ENCODE measurements at places on chromosomes 3 and 15.

- DNase-seq: no peak
Measured at GRCh38 chr3:188031121-188031520, 122.8 kb upstream of the LPP start.

DNA sequence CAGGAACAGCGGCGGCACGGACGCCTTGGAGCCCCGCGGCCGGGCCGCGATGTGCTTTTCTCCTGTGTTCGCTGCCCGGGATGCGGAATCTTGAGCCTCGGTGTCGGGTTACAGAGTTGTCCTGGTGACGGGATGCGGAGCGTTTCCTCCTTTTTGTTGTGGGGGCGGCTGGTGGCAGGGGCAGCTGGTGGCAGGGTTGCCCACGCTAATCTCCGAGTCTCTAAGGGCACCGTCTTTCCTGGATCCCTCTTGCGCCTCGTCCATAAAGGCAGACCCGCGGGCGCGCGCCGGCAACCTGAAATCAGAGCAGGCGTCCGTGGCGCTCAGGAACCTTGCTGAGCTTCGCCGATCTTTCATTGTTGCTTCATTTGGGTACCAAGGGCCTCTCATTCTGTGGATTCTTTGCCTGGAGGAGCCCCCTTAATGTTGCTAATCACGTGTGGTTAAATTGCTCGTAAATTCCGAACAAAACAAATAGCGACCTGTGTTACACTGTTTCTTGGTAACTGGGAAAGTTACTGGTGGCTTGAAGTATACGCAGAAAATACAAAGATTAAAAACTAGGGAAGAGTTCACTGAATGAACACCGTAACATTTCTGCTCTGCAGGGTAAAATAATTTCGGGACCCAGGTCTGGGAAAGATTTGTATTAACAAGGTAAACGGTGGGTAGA, 844 bp upstream of the PFN2 start:
- peak; percentile 50 for DNase-seq

DNA sequence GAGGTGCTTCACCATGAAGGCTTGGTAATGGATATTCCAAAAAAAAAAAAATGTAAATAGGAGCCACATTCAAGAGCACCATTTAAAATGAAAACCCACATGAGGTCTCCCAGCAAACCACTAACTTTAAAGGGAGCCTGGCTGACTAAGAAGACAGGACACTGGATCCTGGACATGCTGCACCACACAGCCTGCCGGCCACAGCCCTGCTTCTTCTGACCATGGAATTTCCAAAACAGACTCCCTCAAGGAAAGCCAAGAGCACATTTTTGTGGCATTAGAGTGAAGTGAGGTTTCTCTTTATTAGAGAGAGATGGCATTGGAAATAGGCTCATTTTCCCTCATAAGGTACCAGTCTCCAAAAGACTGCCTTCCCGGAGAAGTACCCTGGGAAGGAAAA, 113.9 kb downstream of the RORA start:
- DNase-seq: no peak

- no peak for DNase-seq
Measured at GRCh38 chr3:1693145-1693544, 405.5 kb upstream of the CNTN4 start.

GRCh38 chr3:134627831-134628230, 23.0 kb downstream of the KY start:
- peak; percentile 36 for DNase-seq

DNA sequence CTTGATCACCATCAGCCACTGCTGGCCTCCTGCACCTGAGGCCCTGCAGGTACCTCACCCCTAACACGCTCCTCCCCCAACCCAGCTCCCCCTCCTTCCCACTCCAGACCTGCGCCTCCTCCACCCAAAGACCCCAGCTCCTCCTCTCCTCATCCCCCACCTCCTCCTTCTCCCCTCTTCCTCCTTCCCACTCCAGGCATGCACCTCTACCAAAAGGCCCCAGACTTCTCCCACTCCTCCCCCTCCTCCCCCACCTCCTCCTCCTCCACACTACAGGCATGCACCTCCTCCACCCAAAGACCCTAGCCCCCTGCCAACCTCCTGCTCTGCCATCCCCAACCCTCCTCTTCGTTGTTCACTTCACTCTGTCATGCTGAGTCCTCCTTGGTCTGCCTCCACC, 42.7 kb downstream of the CYP11A1 start:
- no peak for DNase-seq

DNA sequence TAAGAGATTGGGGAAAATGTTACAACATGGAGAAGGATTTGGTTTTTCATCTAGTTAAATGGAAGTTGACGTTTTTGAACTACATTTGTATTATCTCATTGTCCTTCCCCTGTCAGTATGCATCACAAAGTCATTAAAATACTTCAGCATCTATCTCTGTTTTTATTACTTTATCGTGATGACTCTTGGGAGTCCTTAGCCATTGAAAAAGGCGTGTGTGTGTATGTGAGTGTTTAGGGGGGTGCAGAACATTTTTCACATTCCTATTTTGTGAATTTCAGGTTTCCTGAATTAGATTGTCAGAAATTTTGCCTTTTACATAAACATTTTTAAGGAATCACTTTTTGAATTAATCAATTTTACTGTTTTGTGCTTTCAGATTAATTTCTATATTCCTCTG, 360.6 kb upstream of the SGO1 start:
- DNase-seq: no peak

DNA sequence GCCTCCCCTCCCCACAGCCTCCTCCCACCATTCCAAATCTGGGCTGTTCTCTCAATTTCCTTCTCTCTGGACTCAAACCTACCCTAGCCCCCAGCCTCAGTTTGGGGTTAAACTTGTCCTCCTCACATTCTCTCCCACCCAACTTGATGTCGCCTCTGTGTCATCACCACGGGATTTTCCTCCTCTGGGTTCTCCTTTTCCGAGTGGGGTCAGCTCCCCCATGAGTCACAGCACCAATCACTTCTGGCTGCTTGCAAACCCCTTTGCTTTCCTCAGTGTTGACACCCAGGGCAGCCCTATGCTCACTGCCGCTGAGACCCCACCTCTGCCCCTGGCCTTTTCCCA, 451 bp downstream of the CCR5AS start:
- peak; percentile 52 for DNase-seq

- no peak for DNase-seq
Measured at GRCh38 chr3:178318340-178318739, 217.9 kb upstream of the KCNMB2 start.

All from left colon (tissue), 2 donors.